ENCODE measurements at places on chromosomes 6 and 20. TPM values are rescaled to one million over a fixed set of nuclear protein-coding genes. Genes with fewer than 3 reads are reported as not detected.

GRCh38 chr6:72371473-72371872 is 250.4 kb upstream of the KCNQ5 start:
- no peak for DNase-seq

DNA sequence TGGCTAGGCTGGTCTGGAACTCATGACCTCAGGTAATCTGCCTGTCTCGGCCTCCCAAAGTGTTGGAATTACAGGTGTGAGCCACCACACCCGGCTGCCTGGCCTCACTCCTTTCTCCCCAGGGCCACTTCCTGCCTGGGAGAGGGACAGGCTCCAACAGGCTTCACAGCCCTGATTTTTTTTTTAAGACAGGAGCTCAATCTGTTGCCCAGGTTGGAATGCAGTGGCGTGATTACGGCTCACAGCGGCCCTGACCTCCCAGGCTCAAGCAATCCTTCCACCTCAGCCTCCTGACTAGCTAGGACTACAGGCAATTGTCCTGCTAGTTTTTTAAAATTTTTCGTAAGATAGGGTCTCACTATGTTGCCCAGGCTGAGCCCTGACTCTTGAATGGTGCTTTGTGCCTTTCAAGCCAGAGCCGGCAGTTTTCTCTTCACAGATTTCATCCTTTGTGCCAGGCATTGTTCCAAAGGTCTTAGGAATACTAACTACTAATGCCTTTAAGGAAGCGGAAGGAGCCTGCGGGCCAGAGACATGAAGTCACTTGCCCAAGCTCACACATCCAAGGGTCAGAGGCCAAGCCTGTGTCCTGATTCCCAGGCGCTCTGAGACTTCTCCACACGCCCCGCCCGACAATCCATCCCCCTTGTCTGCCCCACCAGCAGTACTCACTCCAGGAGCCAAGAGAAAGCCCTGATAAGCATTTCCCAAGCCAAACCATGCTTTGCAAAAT is 19.2 kb downstream of the CAPN11 start:
- no peak for DNase-seq

Gene PCSK2
- total RNA-seq, result not detected

- no peak for DNase-seq
Observed at GRCh38 chr6:165692106-165692653, 29.1 kb upstream of the PDE10A start.

GRCh38 chr6:5174756-5175549 is 85.8 kb downstream of the LYRM4 start:
- no peak for DNase-seq

GRCh38 chr6:140604786-140605185 is 1230.3 kb upstream of the CITED2 start:
- DNase-seq, result no peak

GRCh38 chr6:51161752-51162151 is 343.1 kb downstream of the TFAP2B start:
- DNase-seq, result no peak

- no peak for DNase-seq
Observed at GRCh38 chr6:34908194-34908593, 19.1 kb downstream of the ANKS1A start.

DNA sequence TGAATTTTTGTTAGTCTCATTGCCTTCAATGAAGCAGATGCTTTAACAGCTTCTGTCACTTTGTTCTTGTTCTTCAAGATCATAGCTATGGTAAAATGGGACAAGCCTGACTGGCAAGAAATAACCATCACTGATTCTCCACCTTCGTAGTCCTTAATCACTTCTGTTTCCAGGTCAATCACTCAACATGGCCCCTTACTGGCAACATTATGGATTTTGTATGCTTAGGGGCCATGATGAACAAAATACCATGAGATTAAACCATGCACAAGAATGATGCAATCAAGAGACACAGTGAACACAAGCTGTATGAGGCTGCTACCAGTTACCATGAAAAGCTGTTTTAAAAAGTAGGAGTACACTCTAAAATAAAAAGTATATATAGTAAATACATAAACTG is 32.8 kb downstream of the ADNP start:
- DNase-seq, result no peak

Gene CLIC5
- 1.8 TPM for total RNA-seq

GRCh38 chr6:51199105-51199552 is 380.5 kb downstream of the TFAP2B start:
- no peak for DNase-seq

DNA sequence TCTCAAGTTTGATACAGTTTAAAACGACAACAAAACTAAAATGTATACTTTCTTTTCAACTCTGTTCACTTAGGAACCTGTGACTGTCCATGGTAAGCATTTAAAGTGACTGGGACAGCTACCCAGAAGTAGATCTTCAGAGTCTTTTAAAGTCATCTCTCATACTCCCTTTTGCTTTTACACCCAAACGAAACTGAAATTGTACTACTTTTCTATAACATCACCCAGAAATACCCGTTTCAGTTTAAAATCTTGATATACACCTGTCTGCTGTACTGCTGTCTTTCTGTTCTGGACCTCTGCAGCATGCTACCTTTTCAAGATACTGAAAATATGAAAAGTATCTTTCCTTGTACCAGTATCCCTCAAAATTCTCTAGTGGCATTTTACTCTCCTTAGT is 170.4 kb upstream of the THEMIS start:
- DNase-seq, result no peak

- DNase-seq, result no peak
Observed at GRCh38 chr6:149781715-149782114, 32.2 kb downstream of the PCMT1 start.

- DNase-seq, result no peak
Observed at GRCh38 chr6:120534954-120535353, 799.3 kb downstream of the TBC1D32 start.

- no peak for DNase-seq
Observed at GRCh38 chr6:63802606-63803206, 167.1 kb downstream of the PHF3 start.

GRCh38 chr6:151155095-151155494 is 84.7 kb upstream of the AKAP12 start:
- no peak for DNase-seq

Gene C2
- total RNA-seq, result 5.2 TPM

Gene GNMT
- total RNA-seq, result 0.54 TPM

Gene ID4
- total RNA-seq, result not detected

DNA sequence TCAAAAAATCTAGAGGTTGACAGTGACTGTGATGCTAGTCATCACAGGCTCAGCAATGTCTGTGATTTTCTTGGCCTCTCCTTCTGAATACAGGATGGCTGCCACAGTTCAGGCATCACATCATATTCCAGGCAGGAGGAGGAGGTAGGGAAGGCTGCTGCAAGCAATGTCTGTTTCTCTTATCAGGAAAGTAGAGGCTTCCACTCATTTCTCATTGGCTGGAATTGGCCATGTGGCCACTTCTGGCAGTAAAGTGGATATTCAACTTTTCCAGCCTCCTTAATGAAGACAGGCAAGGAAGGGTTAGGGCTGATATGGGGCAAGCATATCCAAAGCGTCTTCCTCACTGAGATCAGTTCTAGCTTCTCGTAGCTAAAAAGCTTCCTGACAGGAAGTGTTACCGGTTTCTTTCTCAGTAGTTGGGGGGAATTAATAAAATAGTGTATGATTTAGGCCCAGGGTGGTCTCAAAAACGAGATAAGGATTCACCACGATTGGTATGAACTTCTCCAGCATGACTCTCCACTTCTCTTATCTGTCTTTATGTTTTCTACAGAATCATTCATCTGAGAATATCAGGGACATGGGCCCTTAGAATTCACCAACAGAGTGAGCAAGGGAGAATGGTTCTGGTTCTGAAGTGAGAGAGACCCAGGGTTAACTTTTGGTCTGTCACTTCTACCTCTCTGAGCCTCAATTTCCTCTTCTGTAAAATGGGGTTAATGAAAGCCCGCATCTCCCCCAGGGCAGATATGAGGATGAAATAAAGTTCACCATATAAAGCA is 32.7 kb upstream of the PSMF1 start:
- DNase-seq, result no peak

DNA sequence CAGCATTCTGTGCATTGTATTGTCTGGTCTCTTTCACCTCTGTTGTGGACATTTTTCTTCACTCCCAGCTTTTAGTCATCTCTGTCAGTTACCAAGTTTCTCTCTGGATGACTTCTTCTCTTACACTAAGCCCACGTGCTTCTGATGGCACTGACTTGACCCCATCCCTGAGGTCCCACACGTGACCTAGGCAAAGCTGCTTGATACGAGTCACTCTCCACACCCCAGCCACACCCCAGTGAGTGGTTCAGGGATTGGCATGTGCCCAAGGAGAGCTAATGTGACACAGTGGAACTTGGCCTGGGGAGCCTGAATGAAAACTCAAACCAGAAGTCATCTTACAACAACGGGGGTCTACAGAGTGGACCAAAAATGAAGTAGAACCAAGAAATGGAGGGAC is 32.2 kb downstream of the HTR1E start:
- no peak for DNase-seq

Gene SLC16A10
- 7.8 TPM for total RNA-seq

- no peak for DNase-seq
Observed at GRCh38 chr6:156508126-156508525, 269.1 kb upstream of the ARID1B start.

Gene SIRPB2
- not detected for total RNA-seq

GRCh38 chr6:105880030-105880492 is 206.1 kb upstream of the PRDM1 start:
- no peak for DNase-seq

Gene GABRR1
- not detected for total RNA-seq

Gene EPHA7
- total RNA-seq, result not detected

- no peak for DNase-seq
Observed at GRCh38 chr6:42093582-42094329, 43.4 kb downstream of the TAF8 start.

Gene HCK
- not detected for total RNA-seq

GRCh38 chr20:1894471-1894950 is 696 bp upstream of the SIRPA start:
- no peak for DNase-seq

Gene ADAM33
- not detected for total RNA-seq

- DNase-seq, result peak; percentile 70
Observed at GRCh38 chr6:142856624-142857232, 88.2 kb downstream of the HIVEP2 start.

Gene FILIP1
- total RNA-seq, result not detected

DNA sequence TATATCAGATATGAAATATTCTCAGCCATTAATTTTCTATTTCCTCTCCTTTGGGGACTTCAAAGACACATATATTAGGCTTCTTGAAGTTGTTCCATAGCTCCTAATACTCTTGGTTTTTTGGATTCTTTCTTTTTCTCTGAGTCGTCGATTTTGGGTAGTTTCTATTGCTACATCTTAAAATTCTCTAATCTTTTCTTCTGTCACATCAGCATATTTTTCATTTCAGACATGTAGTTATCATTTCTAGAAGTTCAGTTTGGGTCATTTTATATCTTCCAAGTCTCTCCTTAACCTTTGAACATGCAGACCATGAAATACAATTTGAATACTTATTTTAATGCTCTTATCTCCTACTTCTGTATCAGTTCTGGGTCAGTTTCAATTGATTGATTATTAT is 38.9 kb upstream of the SCRT2 start:
- DNase-seq, result no peak

DNA sequence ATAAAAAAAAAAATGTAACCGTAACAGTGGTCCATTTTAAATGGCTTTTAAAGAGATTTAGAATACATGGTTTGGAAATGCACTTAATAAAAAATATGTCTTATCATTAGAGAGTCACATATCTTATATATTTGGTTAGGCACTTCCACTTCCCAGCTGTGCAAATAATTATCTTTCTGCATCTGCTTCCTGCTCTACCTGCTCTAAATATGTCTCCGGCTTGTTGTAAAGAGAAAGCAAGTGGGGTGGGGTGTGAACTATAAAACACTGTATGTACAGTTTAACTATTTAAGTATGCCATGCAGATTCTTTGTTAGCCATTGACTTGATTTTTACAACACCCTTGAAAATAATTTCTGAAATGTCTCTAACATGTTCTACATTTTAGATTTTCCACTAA is 106.3 kb downstream of the NKAIN2 start:
- DNase-seq, result no peak

Gene PDE7B
- total RNA-seq, result 0.93 TPM

DNA sequence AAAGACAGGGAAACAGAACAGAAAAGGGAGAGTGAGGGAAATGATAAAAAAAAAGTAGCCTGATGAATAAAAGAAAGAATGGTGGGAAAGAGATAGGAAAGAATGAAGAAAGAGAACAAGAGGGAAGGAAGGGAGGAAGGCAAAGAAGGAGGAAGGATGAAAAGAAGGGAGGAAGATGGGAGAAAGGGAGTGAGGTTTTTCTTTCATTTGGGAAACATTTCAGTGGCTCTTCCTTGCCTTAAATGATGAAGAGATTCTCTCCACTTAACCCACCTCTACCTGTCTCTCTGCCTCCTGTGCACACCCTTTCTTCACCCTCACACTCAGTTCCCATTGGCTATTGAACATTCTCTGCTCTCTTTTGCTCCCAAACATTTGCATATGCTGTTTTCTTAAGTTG is 222.1 kb upstream of the DEFB112 start:
- DNase-seq, result no peak

- DNase-seq, result no peak
Observed at GRCh38 chr6:13539572-13539971, 34.8 kb upstream of the SIRT5 start.

All from activated naive CD4-positive, alpha-beta T cell treated with anti-CD3 and anti-CD28 coated beads, Interleukin-2, amount 50 U/mL, for 72 hours (primary cell).